ENCODE measurements at places on chromosomes 13 and 19. TPM values are rescaled to one million over a fixed set of nuclear protein-coding genes. Genes with fewer than 3 reads are reported as not detected.
A peak's percentile ranks its signal among the peaks of the same experiment; 100 is the strongest.

DNA sequence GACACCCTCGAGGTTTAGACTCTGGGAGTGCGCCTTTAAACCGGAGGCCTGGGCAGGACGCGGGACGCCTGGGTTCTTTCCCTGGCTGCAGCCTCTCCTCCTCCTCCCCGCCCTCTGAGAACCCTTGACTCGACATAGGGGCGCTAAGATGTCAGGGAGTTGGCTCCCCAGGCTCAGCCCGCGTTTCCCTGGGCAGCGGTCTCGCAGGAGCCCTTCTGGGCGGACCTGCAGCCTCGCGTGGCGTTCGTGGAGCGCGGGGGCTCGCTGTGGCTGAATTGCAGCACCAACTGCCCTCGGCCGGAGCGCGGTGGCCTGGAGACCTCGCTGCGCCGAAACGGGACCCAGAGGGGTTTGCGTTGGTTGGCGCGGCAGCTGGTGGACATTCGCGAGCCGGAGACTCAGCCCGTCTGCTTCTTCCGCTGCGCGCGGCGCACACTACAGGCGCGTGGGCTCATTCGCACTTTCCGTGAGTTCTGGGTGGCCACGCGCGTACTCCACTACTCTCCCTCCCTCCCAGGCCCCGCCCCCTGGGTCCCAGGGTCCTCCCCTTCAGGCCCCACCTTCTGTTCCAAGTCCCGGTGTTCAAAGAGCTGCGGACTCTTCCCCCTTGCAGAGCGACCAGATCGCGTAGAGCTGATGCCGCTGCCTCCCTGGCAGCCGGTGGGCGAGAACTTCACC is 1.3 kb downstream of the ICAM5 start:
- peak; percentile 62 for DNase-seq

Gene ZNF813
- 7.9 TPM for total RNA-seq

Gene SPC24
- 43.6 TPM for total RNA-seq

Gene ZBTB7A
- 39.6 TPM for total RNA-seq

GRCh38 chr19:48443731-48444128 is 2.1 kb upstream of the GRWD1 start:
- DNase-seq = no peak

- no peak for DNase-seq
Observed at GRCh38 chr19:43105496-43105895, 23.0 kb upstream of the PSG2 start.

Gene FAAP24
- 9.9 TPM for total RNA-seq

Gene RNF225
- total RNA-seq = 1.5 TPM
